ENCODE measurements at places on chromosomes 7 and 10.
A peak's percentile ranks its signal among the peaks of the same experiment; 100 is the strongest.

- peak; percentile 91 for DNase-seq
Observed at GRCh38 chr10:24706479-24707118, 17.1 kb downstream of the ARHGAP21 start.

- peak; percentile 97 for DNase-seq
Observed at GRCh38 chr7:73894733-73895551, 34.0 kb downstream of the TMEM270 start.

DNA sequence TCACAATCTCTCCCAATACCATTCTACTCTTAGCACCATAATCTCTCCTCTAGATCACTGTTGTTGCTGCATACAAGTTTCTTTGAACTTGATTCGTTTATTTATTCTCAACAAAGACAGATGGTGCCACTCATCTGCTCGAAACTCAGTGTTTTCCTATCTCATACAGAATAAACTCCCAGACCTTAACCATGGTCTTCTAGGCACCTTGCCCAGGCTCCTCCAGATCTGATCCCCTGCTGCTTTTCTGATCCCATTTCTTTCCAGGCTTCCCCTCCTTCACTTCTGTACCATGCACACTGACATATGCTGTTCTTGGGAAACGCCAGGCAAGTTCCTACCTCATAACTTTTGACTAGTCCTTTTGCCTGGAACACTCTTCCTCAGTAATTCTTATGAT lies 645.7 kb downstream of the DNAJB9 start:
- DNase-seq = no peak

- peak; percentile 90 for DNase-seq
Observed at GRCh38 chr7:17593819-17594419, 295.5 kb downstream of the AHR start.

GRCh38 chr7:148084138-148084537 lies 506.4 kb upstream of the C7orf33 start:
- peak; percentile 59 for DNase-seq

DNA sequence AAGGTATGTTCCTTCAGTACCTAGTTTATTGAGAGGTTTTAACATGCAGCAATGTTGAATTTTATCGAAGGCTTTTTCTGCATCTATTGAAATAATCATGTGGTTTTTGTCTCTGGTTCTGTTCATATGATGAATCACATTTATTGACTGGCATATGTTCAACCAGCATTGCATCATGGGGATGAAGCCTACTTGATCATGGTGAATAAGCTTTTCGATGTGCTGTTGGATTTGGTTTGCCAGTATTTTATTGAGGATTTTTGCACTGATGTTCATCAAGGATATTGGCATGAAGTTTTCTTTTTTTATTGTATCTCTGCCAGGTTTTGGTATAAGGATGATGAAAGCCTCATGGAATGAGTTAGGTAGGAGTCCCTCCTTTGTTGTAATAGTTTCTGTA lies 204.0 kb upstream of the GNAI1 start:
- DNase-seq = peak; percentile 48

GRCh38 chr7:30994206-30995100 lies 30.7 kb downstream of the GHRHR start:
- no peak for DNase-seq

DNA sequence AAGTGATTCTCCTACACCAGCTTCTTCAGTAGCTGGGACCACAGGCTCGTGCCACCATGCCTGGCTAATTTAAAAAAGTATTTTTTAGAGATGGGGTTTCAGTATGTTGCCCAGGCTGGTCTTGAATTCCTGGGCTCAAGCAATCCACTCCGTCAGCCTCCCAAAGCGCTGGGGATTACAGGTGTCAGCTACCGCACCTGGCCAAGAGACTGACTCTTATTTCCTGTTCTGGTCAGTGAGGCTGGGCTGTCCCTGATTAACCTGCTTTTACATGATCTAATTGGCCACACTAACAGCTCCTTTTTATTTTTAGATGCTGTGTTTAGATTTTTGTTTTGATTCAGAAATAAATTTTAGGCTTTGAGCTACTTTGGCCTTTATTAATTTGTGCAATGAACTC lies 203.9 kb downstream of the NXPH1 start:
- no peak for DNase-seq

GRCh38 chr10:30812018-30812851 lies 182.7 kb upstream of the LYZL2 start:
- peak; percentile 84 for DNase-seq

GRCh38 chr7:45657890-45658715 lies 83.9 kb downstream of the ADCY1 start:
- DNase-seq = no peak

DNA sequence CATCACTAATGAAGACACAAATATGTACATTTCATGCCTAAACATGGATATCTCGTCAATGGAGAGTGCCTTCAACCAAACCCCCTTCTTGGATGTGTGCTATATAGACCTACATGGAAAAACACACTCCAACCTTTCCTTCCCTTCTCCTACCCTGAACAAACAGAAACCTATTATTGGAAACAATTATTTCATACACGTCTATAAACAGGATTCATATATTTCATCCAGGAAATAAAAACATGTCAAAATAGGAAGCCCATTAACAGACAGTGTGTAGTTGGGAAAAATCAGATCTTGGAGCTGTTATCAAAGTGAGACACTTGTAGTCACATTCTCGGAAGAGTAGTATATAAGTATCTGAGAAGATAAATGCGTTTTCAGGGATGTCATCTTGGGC lies 81.1 kb downstream of the NRP1 start:
- DNase-seq = no peak

DNA sequence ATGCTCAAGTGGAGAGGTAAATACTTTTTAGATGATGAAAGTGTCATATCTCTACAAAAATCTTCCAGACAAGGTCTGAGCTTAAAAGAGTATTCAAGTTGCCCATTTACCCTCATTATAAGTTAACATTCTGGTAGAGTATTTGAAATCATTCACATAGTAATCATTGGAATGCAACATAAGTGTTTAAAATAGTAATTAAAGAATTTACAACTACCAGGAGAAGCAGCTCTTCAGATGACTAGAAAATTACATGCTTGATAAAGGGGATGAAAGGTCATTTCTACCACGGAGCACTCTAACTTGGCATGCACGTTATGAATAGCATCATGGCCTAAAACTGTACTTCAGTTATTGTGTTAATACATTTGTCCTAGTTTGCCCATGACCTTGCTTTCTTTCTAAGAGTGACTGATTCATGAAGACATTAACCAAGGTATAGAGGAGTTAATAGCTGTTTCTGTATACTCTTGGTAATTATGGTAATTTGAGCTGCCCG lies 120.0 kb downstream of the SEMA3E start:
- no peak for DNase-seq

DNA sequence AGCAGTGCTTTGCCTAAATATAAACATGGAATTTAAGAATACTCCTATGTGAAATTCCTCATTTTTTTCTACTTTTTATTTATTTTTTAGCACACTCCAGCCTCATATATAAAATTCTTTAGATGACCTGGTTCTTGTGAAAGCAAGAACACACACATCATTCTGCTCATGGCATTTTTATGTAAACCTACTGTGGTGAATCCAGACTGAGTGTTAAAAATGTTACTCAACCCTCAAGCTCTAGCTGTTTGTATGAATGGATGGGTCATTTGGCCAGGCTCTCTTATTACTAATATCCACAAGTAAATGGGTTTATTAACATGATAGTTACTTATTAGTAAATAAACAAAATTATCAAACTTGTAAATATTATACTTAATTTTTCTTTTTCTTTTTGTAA lies 551.7 kb upstream of the LRRN3 start:
- no peak for DNase-seq

DNA sequence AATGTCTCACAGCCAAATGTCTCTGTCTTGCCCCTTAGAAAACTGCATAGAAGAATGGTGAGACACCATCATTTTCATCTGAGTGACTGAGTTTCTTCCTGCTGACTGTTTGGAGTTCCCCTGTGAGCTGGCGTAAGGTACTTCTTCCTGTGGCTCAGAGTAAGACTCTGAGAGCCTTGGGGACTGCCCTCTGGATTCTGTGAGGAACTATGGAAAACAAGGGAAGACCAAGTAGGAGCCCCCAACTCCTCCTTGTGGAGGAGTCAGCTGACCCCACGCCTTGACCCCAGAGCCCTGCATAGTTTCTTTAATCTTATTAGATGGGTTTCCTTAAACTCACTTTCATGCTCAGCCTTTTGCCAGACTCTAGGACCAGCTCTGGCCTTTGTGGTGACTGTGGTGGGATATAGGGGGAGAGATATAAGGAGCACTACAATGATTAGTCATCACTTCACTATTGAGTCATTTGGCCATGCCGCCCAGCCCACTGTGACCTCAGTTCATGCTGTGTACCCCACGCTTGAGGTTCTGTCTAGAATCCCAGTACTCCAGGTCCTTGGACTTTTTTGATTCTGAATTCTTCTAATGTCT lies 51.8 kb upstream of the FAM133B start:
- DNase-seq = no peak

DNA sequence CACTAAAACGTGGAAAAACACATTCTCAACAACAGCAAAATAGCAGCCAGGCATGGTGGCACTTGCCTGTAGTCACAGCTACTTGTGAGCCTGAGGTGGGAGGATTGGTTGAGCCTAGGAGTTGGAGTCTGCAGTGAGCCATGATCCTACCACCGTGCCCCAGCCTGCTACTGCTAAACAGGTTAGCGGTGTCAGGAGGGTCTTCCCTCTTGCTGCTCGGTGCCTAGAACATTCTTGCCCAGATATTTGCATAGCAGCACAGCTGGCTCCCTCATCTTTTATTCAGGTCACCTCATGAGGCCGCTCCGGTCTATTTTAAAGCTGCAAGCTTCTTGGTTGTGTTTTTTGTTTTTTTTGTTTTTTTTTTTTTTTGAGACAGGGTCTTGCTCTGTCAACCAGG lies 2.9 kb upstream of the RABGEF1 start:
- no peak for DNase-seq

- no peak for DNase-seq
Observed at GRCh38 chr10:43808136-43808535, 159.5 kb upstream of the ZNF32 start.

DNA sequence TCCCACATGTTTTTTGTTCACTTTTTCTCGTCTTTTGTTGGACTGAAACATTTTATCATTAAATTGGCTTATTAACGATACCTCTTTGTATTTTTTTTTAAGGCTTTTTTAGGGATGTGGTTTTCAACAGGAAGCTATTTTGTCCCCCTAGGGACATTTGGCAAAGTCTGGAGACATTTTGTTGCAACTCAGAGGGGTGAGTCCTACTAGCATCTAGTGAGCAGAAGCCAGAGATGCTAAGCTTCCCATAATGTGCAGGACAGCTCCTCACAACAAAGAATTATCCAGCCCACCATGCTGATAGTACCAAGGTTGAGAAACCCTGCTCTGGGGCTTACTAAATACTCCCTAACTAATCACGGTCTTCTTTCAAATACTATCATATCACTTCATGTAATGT lies 63.2 kb downstream of the ATE1 start:
- no peak for DNase-seq

DNA sequence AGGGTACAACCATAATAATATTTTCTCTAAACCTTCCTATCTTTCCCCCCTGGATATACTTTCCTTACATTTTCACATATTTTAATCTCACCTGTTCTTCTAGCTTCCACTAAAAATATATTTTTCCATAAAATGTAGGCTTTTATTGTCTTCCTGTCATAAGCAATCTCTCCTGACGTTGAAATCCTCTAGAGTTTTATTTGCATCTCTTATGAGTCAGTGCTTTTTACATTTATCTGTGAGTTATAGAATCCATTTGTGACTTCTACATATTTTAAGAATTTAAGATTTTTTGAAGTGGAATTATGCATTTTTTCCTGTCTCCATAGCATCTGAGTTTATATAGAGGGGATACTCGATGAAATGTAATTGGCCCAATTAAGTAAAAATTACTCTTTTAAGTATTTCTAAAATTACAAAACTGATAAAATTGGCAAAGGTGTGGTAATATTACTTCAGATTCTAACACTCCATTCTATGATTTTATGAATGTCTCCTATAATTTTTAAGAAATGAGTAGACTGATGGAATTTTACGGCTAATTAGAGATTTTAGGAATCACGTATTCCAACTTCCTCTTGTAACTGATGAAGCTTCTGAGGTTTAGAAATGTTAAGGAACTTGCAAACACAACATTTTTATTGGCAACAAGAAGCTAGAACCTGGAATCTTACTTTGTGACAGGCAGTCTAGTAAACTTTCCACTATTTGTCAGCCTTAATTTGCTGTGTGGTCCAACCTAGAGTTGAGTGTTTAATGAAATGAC lies 422.9 kb upstream of the SEMA3A start:
- DNase-seq = no peak

- DNase-seq = no peak
Observed at GRCh38 chr7:2109251-2109872, 123.4 kb downstream of the MAD1L1 start.

DNA sequence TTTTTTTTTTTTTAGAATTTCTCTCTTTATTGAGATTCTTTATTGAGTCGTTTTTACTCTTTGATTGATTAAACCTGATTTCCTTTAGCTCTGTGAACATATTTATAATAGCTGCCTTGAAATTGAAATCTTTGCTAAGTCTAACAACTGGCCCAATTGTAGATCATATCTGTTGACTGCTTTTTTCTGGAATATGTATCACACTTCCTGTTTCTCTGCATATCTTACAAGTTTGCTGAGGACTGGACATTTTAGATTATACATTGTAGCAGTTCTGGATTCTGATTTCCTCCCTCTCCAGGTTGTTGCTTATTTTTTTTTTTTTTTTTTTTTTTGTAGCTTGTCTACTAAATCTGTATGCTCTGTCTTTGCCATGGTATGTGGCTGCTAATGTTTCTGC lies 56.3 kb downstream of the PRKAR2B start:
- no peak for DNase-seq

- no peak for DNase-seq
Observed at GRCh38 chr10:50625649-50626132, 1.9 kb upstream of the SGMS1 start.

GRCh38 chr7:54858008-54858692 lies 99.1 kb upstream of the SEC61G start:
- DNase-seq = no peak

GRCh38 chr10:86258499-86258898 lies 108.1 kb downstream of the GRID1 start:
- no peak for DNase-seq

DNA sequence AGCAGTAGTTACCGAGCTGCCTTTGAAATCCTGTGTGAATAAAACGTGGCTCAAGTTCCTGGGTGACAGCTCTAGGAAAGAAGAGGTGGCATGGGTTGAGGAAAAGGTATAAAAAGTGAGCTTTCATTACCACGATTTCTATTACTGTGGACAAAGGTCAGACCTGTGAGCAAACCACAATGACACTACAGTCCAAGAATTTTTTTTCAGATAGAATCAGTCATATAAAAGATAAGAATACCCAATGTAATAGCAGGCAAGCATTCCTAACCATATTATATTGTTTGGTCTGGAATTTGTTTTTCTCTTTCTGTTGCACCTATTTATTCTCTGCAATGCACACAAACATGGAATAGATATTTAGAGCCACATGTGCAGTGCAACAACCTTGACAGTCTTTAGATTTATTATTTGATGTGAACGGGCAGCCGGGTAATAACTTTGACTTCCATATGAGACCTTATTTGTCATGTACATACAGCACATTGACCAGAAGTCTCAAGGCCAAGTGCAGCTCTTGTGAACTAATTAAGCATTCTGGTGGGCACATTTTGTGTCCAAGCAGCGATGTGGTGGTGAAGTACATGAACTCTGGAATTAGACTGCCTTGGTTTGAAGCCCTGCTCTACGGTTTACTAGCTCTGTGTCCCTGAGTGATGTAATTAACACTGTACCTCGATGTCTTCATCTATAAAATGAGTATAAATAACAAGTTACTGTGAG lies 156.8 kb downstream of the NRCAM start:
- DNase-seq = no peak
